ENCODE measurements at places on chromosomes 6 and 20. TPM values are rescaled to one million over a fixed set of nuclear protein-coding genes. Genes with fewer than 3 reads are reported as not detected.

- DNase-seq = peak; percentile 34
These were observed 65.8 kb downstream of the HMGN3 start for GRCh38 chr6:79168695-79168980.

DNA sequence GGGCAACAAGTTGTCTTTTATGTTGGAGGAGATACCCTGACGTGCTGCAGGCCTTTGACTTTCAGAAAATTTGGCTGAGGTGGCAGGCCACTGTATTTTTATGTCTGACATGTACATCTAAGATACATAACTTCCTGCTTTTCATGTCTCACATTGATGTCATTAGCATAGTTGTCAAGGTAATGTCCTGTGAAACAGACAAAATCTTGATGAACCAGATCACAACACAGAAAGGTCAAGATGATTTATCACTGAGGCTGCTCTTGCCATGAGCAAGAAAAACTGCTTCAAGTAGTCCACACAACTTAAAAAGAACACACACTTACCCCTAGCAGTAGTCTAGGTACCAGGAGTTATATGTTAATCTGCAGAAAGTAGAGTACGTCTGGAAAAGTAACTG, 50.2 kb upstream of the GNRH2 start:
- no peak for DNase-seq

GRCh38 chr6:37283671-37284151, 25.8 kb upstream of the TMEM217 start:
- peak; percentile 52 for DNase-seq

DNA sequence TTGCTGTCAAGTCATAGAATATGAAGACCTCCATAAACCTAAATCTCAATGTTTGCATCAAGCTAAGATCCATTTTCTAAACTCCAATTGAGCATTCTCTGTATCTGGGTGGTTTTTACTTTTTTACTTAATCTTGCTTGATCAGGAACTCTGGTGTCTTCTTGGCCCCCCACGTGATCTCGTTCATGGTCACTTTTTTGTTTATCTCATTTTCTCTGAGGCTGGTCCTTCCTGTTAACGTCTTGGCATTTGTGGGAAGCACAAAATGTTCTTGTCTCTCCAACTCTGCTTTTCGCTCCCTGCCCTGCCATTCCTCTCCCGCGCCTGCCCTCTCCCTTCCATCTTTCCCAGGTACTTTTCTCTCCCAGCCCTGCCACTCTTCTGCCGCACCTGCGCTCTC, 14.0 kb upstream of the MAPRE1 start:
- DNase-seq = no peak

DNA sequence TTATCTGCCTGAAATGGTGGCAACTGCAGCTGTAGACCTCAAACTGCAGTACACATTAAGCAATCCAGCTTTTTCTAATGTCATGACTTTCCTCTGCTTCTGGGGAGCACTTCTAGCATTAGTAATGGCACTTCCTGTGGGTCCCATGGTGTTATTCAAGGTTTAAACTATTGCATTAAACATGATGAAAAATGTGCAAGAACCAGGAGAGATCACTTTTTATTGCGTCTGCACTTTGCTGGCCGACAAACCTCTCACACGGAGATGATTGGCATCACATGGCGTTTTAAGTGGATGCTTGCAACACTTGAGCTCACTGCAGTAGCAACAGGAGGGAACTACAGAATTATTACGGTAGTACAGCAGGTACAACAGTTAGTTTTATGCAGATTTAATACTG, 148.4 kb downstream of the HIVEP2 start:
- no peak for DNase-seq

DNA sequence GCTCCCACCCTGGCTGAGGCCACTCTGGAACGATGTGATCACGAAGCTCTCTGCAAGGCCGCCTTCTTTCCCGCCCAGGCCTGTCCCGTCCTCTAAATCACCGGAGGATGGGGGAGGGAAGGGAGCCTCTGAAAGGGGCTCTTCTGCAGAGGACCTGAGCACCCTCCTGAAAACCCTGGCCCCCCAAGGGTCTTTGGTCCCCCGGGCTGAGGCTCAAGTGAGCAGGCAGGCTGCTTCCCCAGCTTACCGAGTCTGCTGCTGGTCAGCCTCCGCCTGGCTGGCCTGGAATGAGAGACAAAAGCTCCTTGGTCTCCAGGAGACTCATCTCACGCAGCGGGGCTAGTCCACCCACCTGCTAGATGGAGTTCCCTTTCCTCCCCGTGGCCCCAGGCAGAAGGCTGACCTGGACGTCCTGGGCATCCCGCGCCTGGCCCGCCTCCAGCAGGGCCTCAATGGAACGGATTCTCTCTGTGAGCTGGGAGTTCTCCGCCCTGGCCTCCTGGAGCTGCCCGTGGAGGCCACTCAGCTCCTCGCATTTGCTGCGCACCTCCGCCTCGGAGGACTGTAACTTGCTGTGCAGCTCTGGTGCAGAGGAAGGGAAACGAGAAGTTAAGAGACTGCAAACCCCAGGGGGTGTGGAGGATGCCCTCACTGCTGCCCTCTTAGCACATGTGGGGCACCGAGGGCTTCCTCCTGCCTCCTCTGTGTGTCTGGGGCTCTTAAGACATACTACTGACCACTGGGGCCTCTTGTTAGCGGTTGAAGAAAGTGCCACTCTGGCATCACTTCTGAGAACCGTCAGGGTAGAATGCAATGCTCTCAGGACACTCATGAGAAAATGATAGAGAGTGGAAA, 54.7 kb downstream of the RRBP1 start:
- DNase-seq = no peak

- no peak for DNase-seq
These were observed 137.9 kb downstream of the MAFB start for GRCh38 chr20:40551125-40551530.

DNA sequence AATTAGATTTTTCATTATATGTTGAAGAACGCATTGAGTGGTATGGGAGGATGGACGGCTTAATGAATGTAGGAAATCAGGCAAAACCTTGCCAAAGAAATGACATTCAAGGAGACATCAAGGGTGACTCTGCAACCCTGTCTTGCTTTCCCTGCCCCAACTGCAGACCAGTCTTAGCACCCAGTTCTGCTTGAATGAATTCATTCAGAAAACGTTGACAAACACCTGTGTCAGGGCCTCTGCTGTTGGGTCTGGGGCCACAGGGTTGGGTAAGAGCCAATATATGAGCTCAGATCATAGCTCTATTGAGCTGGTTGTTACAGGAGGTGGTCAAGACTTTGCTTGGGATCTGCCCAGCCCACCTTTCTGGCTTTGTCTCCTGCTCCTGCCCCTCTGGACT, 7.7 kb upstream of the ASXL1 start:
- DNase-seq = no peak

DNA sequence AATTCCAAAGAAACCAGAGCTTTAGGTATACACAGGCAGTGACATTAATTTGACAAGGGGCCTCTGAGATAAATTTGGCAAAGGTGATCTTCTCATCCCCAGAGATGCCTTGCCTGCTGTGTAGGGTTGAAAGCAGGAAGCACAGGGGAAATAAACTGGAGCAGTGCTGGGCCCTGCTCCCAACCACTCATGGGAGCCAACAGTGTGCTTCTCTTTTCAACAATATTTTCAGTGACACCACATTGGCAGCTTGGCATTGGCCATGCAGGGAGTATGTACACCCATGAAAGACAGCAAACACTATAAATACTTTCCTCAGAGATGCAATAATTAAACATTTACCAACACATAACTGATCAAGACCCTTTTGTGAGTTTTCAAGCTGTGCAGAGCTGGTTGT, 90.7 kb upstream of the F13A1 start:
- no peak for DNase-seq

GRCh38 chr6:118277631-118278030, 270.5 kb upstream of the PLN start:
- no peak for DNase-seq

GRCh38 chr20:4117158-4117740, 101.9 kb upstream of the RNF24 start:
- no peak for DNase-seq

- DNase-seq = no peak
These were observed 107.0 kb downstream of the KCNQ5 start for GRCh38 chr6:72728706-72729343.

GRCh38 chr6:165929607-165930006, 238.0 kb downstream of the TBXT start:
- no peak for DNase-seq

DNA sequence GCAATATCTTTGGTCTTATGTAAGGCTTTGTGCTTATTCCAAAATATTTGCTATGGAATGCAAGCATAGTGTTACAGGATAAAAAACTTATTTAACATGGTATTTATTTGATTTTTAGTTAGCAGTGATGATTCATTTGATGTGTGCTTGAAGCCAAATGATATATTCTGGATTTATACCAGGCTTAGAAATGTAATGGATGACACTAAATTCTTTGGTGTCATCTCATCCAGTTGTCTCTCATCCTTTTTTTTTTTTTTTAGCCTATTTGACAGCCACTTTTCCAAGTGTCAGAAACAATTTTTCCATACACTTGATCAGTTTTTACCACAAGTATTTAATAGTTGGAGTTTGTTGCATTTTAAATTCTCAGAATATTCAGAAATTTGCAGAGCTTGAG, 515.3 kb downstream of the CDKAL1 start:
- DNase-seq = no peak

- DNase-seq = no peak
These were observed 7.0 kb downstream of the KCNB1 start for GRCh38 chr20:49475292-49476015.

DNA sequence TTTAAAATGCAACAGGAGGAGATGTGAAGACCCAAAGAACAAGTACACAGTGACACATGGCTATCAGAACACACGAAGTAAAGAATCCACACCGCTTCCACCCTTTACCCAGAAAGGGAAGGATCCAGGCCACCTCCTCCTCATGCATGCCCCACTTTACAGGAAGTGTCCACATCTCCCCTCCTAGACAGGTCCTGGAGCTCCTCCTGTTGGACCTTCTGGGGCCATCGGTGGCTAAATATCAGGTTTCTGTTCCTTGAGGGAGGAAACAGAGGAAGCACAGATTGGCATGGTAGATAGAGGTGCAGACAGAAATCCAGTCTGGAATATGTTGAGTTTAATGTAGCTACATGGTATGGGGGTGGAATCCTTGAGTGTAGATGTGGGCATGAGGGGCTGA, 10.9 kb downstream of the NINL start:
- DNase-seq = no peak

DNA sequence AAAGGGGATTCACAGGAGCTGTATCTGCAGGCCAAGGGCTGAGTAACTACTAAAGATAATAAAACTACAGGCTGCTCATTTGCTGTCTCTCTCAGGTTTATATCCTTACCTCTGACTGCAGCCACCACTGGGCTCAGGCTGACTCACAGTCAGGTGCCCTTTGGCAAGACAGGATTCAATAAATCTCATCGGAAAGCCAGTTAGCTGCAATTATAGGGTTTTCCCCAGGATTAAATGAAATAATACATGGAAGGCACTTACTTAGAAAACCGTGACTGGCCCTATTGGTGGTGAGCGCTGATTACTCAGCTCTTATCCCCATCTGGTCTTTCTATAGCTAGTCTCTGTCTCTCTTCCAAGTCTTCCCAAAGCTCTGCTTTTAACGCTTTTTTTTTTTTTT, 26.4 kb downstream of the RMND1 start:
- DNase-seq = no peak

- DNase-seq = no peak
These were observed 103.2 kb upstream of the TIAM2 start for GRCh38 chr6:154891901-154892300.

- no peak for DNase-seq
These were observed 35.0 kb upstream of the ZBP1 start for GRCh38 chr20:57654998-57655808.

GRCh38 chr6:52749556-52750152, 13.6 kb downstream of the GSTA2 start:
- DNase-seq = no peak

DNA sequence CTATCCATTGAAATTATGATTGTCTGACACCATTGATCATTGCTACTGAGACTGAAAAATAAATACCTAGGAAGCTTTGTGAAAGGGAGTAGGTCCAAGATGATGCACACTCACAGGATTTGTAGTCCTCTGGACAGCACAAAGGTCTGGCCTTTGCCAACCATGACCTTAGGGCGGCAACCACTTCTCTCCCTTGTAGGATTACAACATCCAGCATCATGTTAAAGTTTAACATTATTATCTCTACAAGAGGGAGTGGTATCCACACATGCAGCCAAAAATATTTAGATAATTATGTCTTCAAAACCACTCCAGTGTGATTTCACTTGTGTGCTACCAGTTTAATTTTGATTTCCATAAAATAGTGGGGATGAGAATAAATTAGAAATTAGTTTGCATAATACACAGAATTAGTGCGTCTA, 51.1 kb upstream of the NHSL1 start:
- DNase-seq = no peak

DNA sequence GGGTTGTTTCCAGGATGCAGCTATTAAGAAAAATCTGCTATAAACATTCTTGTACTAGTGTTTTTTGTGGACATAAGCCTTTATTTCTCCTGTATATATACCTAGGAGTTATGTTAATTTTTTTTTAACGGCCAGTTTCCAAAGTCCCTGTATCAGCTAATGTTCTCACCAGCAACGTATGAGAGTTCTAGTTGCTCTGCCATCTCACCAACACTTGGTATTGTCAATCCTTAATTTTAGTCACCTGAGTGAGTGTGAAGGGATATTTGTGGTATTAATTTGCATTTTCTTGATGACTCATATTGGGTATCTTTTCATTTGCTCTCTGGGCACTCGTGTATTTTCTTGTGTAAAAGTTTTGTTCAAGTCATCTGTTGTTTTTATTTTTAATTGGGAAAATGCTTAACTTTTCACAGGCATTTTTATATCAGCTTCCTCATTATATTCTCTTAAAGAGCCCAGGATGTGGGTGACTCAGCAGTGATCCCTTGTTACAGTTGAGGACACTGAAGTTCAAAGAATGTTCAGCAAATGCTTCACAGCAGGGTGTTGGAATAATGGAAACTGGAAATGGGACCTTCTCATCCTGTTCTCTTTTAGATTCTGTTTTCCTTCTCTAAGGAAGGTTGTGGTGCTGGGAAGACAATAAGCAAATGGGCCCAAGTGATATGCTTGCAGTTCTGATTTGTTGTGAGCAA, 211.7 kb upstream of the PRND start:
- DNase-seq = no peak

GRCh38 chr6:137430954-137431353, 63.2 kb downstream of the OLIG3 start:
- no peak for DNase-seq

- DNase-seq = no peak
These were observed 207.5 kb downstream of the FOXC1 start for GRCh38 chr6:1817033-1817761.

GRCh38 chr20:50695135-50695872, 4.0 kb upstream of the RIPOR3 start:
- DNase-seq = no peak

GRCh38 chr6:150575836-150576235, 23.8 kb upstream of the PLEKHG1 start:
- no peak for DNase-seq

GRCh38 chr6:90584636-90585255, 2.1 kb downstream of the MAP3K7 start:
- no peak for DNase-seq

GRCh38 chr20:13723011-13723410, 61.7 kb downstream of the ESF1 start:
- DNase-seq = no peak

Gene GPR6
- not detected for total RNA-seq

Gene PRSS16
- total RNA-seq = 0.99 TPM

Gene GSS
- total RNA-seq = 26.5 TPM

Gene RIPPLY2
- total RNA-seq = not detected

Gene SLC22A1
- 0.59 TPM for total RNA-seq

Gene MMP24
- 0.39 TPM for total RNA-seq

Gene FAM83C
- total RNA-seq = 7.7 TPM

Gene SAMD3
- 2.6 TPM for total RNA-seq

Gene GSTA2
- not detected for total RNA-seq

Gene IPCEF1
- 2.5 TPM for total RNA-seq

Gene OR2H2
- not detected for total RNA-seq

Measured in skin of body (tissue), 3 donors.